SJSA1 (cell line): ENCODE measurements at places on chromosomes 6 and 20. TPM values are rescaled to one million over a fixed set of nuclear protein-coding genes. Genes with fewer than 3 reads are reported as not detected.
A peak's percentile ranks its signal among the peaks of the same experiment; 100 is the strongest.

Gene C6orf163
- total RNA-seq = 0.39 and 0.88 TPM in 2 replicates

Gene AGER
- total RNA-seq = 0.76 TPM in 1 of 2 replicates, not detected in the other

Gene C20orf202
- not detected in 2 replicates for total RNA-seq

Gene GSTA2
- not detected in 2 replicates for total RNA-seq

Gene PCSK2
- total RNA-seq = not detected in 2 replicates

Gene UCKL1
- total RNA-seq = 10.3 and 22.7 TPM in 2 replicates

DNA sequence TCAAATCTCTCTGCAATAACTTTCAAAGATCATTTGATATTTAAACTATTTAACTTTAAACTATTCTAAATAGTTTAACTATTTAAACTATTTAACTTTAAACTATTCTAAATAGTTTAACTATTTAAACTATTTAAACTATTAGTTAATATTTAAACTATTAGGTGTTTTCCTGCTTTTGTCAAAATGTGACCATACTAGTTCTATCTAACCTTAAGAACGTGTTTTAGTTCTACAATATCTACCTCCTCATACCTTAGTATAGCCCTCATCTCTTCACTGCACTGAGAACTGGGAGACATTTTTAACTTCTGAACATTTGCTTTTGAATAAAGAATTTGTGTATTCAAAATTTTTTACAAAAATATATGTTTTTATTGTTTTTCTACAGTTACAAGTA is 429.1 kb downstream of the ADGRB3 start:
- DNase-seq = no peak

DNA sequence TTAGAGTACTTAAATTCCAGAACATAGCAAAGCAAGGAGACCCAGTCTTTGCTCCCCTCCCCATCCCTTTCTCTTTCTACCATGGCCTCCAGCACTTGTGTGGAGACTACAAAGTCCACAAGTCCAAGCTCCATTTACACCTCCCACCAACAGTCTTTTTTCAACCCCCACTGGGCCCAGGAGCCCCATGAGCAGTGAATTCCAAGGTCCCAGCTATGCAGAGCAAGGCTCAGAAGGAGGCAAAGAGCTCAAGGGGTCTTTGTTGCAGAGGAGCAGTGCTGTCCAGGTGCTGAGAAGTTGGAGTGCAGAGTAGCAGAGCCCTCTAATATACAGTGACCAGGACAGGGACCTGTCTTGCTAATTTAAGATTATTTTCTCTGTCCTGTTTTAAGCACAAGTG is 9.0 kb downstream of the PAK5 start:
- DNase-seq = no peak

GRCh38 chr20:52294106-52294628 is 102.6 kb upstream of the ZFP64 start:
- DNase-seq = no peak

- no peak for DNase-seq
These were observed 72.3 kb upstream of the CD2AP start for GRCh38 chr6:47405273-47405672.

DNA sequence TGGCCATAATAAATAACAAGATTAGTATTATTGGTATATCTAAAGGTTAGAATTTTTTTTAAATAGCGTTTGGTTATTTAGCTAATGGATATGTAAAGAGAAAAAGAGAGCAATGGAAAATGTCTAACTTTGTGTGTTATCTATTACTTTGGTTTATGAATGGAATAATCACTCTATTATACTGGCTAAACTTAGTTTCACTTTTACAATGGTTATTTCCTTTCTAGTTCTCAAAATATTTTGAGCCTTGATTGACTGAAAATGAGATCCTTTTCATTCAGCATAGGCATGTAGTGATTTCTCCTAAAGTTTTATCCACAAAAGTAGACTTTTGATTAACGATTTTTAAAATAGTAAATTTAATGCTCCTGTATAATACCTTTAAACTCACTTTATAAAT is 51.6 kb upstream of the MLIP start:
- no peak for DNase-seq

DNA sequence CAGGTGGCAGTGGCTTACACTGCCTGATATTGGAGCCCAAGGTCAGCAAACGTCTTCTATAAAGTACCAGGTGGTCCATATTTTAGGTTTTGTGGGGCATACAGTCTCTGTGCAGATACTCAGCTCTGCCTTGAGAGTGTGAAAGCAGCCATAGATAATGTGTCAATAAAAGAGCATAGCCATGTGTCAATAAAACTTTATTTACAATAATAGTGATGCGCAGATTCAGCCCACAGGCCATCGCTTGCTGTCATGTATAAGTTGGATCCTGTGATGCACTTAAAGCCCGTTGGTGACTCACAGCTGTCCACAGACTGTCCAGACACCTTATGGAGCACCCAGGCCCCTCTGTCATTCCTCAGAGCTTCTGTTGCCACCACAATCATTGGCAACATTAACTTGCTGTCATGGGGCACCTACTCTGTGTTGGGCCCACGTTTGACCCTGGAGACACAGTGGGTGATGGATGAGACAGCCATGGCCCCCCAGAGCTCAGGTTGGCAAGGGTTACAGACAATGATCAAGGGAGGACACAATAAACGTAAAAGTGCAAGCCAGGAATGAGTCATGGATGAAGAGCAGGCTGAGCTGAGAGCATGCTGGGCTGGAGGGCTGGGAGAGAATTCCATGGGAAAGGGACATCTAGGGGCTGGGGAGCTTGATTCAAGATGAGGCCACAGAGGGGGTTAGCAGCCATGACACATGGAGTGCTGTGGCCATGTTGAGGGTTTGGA is 173.6 kb downstream of the TAF4 start:
- no peak for DNase-seq

DNA sequence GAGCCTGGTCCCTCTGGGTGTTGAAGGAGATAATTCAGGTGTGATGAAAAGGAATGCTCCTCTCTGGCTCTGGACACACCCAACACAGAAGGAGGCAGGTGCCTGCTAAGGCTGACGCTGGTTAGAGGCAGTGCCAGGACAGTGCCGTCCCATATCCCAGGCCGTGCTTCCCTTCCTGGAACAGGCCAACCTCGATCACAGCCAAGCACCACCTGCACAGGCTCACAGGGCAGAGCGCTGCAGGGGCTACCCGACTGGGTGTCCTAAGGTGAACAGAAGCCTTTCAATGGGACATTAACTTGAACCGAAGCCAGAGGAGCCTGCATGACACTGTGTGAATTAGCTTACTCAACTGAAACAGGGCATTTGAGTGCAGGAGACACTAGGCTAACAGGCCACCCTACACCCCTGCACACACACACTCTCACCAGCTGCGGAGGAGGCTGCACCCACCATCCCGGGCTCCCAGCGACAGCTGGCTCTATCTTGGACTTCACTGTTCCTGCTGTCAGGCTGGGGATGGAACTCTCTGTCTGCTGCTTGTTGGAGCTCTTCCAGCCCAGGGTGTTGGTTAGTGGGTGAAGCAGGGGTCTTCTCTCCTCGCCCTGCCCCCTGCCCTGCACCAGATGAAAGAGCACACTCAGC is 347.2 kb downstream of the TAF4 start:
- no peak for DNase-seq

- peak; percentile 68 for DNase-seq
These were observed 56.8 kb downstream of the PREP start for GRCh38 chr6:105346052-105346451.

GRCh38 chr6:152004036-152004566 is 196.6 kb downstream of the ESR1 start:
- no peak for DNase-seq

GRCh38 chr6:15871276-15871675 is 208.4 kb upstream of the DTNBP1 start:
- no peak for DNase-seq

DNA sequence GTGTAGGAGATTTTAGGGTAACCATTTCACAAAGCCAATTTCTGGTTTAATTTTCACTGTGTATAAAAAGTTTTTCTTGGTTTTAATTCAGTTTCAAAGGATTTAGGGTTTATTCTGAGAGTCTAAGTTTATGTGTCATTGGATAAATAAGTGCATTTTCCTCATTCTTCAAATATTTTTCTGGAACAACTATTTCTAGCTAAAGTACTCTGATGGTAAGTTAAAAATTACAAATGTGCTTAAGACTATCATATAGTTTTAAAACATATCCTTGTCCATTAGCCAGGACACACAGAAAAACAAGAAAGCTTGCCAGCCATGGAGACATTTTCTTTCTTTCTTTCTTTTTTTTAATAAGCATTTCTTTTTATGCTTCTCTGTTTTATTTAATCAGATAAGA is 333.0 kb downstream of the RFPL4B start:
- DNase-seq = no peak
